ENCODE measurements at places on chromosomes 5 and 9.

DNA sequence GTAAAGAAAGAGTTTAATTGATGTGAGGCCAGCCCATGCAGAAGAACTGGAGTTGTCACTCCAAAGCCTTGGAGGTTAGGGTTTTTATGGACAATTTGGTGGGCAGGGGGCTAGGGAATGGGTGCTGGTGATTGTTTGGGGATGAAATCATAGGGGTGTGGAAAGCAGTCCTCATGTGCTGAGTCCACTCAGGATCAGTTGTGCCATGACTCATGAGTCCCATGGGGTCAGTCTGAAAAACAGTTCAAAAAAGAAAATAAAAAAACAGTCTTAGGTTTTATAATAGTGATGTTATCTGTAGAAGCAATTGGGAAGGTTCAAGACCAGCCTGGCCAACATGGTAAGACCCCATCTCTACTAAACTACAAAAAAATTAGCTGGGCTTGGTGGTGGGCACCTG, 162.3 kb downstream of the KDM4C start:
- no peak for DNase-seq

DNA sequence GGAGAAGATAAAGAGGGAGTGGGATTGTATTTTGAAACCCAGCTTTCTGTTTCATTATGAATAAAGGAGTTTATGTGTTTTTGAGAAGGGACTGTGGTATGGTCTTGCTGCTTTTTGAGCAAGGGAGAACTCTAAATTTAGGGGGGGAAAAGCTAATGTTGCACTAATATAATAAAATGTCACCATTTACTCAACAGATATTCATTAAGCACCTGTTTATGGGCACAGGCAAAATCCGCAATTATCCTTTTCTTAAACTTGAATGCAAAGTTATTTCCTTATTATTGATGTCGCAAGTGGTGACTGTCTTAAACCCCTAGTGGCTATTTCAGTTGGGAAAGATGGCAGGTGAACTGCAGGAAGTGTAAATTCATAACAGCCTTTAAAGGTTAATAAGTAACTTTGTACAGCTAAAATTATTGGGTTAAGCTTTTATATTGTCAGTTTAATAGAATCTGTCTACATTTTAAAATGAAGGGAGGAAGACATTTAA, 1.5 kb downstream of the CDC42SE2 start:
- DNase-seq, result peak; percentile 86

DNA sequence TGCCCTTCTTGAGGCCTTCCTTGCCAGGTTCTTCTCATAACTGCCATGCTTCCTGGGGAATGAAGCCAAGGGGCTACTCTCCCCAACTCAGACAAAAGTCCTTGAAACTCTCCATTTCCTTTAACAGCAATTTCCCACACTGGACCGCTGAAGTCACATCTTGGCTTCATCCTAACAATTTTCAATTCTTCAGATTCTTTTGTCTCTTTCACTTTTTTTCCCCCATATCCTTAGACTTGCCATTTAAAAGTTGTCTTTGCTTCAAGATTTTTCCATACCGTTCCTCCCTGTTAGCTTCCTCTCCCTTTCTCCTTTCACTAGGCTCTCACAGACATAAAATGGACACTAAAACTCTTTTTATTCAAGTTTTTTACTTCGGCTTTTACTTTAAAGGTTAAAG, 93.1 kb upstream of the ITGA1 start:
- no peak for DNase-seq

DNA sequence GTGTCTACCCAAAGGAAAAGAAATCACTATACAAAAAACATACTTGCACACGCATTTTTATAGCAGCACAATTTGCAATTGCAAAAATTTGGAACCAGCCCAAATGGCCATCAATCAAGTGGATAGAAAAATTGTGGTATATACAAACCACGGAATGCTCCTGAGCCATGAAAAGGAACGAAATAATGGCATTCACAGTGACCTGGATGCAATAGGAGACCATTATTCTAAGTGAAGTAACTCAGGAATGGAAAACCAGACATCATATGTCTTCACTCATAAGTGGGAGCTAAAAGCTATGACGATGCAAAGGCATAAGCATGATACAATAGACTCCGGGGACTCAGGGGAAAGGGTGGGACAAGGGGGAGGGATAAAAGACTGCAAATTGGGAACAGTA, 78.4 kb downstream of the ENC1 start:
- DNase-seq, result no peak

DNA sequence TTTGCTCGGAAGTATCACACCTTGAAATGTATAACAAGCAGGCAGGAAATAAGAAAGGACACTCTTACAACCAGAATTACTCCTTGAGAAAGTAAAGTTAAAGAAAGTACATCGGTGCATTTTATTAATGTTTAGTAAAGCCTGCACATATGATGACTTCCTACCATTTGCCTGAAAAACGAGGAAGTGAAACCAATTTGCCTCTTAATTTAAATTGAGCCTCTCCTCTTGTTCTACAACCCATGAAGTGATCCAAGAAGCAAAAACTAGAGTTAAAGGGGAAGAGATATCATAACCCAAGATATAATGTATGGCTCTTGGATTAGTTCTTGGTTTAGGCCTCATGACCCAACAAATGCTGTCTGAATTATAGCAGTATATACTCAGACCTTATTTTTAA, 95.6 kb downstream of the GNAQ start:
- DNase-seq, result no peak

All from small intestine (tissue), 16 donors.